ENCODE measurements at places on chromosomes 11 and 22.

DNA sequence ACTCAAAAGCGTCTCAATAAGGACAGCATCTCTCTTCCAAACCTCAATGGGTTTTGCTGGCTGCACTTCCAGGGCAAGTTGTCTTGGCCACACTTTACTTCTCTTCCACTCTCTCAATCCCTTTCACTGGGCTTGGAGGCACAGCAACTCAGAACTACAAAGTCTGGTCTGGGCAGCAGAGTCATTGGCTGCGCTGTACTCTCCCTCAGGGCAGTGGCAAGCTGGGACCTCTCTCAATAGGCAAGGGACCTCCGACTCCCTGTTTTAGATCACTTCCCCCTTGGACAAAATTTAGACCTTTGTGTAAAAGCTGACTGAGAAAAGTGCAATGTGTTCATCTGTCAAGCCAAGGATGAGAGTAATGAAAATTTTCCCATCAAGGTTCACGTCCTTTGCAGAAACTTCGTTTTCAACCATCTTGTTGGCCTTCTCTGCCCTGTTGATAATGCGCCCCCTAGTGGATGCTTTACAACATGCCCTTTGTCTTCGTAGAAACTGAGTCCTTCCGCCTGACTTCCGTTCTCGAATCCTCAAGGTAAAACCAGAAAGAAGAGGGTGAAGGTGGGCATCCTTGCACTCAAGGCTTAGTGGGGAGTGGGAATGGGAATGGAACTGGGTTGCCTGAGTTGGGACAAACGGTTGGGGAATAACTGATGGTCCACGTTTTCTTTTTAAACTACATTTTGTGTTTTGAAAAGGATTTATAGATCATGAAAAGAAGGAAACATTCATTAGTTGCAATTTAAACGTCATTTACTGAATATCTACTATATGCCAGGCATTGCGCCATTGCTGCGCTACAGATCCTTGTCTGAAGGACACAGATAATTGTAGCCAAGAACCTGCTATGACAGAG is 99.1 kb downstream of the CD44 start:
- no peak for DNase-seq

DNA sequence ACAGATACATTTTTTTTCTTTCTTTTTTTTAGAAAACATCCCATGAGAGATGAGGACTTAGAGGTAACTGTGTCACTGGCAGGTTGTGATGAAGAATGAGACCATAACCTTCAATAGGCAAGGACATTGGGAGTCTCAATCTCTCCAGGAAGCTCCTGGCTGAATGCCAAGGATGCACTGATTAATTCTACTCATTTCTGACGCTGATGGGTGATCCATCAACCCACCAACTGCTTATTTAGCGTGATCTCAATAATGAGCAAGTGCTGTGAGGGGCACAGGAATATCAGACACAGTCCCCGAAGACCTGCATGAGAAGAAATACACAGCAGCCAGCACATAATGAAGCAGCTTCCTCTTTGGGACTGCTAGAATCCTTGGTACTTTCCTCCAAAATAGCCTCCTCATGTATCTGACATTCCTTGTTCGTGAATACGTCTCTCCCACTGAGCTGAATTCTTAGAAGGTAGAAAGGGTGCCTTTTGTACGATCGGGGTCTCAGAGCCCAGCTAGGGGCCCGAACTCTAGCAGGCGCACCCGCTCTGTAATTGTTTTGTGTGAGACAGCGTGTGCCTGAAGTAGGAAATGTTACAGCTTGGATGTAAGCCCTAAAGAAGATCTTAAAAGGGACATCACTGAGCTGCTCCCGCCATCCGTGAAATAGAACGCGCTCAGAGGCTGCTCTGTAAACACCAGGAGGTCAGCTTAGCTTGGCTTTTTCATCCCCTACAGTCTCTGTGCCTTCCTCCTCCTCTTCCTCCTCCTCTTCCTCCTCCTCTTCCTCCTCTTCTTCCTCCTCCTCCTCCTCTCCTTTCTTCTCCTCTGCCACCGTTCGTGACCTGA is 7.2 kb downstream of the CLMP start:
- DNase-seq: peak; percentile 27

- DNase-seq: no peak
Observed at GRCh38 chr11:94649254-94649653, 82.1 kb downstream of the PIWIL4 start.

DNA sequence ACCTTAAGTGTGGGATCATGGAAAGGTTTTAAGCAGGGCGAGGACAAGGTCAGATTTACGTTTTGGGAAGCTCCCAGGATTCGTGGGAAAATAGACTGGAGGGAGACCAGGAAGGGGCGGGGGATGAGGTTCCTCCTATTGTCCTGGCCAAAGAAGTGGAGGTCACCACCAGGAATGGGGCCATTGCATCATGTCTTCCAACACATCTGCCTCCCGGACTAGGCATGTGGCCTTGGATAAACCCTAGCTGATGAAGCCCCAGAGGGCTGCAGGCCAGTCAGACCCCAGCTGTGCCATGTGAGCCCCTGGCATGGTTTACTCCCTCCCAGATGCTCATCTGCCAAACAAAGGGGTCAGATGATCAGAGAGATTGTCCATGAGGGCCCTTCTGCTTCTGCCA is 11.5 kb upstream of the YWHAH start:
- DNase-seq: no peak

- DNase-seq: no peak
Observed at GRCh38 chr22:38732251-38732815, 23.5 kb downstream of the SUN2 start.

GRCh38 chr11:80856066-80856465 is 1415.2 kb upstream of the TENM4 start:
- no peak for DNase-seq

DNA sequence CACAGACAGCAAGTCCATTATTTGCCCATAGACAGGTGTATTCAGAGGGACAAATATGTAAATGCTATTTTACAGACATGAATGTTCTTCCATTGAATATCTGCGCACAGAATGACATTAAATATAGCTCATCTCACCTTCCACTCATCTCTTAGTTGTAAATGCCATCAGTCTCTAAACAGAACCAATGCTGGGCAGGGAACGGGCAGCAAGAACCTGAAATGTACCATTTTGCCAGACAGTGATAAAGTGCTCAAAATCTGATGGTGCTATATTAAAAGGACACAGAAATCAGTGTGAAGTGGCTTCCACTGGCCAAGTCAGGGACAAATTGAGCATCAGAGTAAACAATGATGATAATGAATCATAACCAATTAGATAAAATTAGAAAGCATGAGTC is 10.0 kb upstream of the OR8B4 start:
- DNase-seq: no peak

GRCh38 chr22:19971276-19972124 is 29.9 kb upstream of the TXNRD2 start:
- no peak for DNase-seq

GRCh38 chr11:86160541-86161149 is 83.9 kb upstream of the EED start:
- no peak for DNase-seq

DNA sequence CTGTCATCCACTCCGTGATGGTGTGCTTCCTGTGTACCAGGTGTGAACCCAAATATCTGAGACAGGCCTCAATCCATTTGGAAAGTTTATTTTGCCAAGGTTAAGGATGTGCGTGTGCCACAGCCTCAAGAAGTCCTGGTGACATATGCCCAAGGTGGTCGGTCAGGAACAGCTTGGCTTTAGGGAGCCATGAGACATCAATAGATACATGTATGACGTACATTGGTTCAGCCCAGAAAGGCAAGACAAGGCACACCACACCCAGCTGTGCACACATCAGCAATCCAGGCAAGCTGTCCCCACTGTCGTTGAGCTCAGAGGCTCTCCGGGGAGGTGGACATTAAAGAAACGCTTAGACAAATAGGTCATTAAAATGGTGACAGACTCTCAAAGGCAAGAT is 56.8 kb upstream of the SHANK2 start:
- DNase-seq: no peak

DNA sequence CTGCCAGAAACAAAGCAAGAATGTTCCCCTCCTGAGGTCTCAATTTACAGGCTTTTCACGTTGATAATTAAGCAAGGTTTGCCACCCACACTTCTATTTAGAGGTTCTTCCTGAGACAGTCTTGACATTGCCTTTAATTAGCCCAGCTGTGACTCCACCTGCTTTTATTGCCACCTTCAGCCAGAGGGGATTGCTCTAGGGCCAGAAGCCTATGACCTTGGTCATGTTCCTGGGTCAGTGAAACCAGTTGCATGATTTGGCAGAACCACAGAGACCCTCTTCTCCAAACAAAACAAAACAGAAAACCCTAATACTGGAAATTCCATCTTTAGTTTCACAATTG is 89.8 kb downstream of the APIP start:
- no peak for DNase-seq

- DNase-seq: no peak
Observed at GRCh38 chr11:69642549-69642912, 1.6 kb downstream of the CCND1 start.

GRCh38 chr22:33922349-33922681 is 2.0 kb upstream of the LARGE1 start:
- DNase-seq: no peak

GRCh38 chr11:120261321-120261720 is 21.4 kb downstream of the POU2F3 start:
- DNase-seq: no peak

DNA sequence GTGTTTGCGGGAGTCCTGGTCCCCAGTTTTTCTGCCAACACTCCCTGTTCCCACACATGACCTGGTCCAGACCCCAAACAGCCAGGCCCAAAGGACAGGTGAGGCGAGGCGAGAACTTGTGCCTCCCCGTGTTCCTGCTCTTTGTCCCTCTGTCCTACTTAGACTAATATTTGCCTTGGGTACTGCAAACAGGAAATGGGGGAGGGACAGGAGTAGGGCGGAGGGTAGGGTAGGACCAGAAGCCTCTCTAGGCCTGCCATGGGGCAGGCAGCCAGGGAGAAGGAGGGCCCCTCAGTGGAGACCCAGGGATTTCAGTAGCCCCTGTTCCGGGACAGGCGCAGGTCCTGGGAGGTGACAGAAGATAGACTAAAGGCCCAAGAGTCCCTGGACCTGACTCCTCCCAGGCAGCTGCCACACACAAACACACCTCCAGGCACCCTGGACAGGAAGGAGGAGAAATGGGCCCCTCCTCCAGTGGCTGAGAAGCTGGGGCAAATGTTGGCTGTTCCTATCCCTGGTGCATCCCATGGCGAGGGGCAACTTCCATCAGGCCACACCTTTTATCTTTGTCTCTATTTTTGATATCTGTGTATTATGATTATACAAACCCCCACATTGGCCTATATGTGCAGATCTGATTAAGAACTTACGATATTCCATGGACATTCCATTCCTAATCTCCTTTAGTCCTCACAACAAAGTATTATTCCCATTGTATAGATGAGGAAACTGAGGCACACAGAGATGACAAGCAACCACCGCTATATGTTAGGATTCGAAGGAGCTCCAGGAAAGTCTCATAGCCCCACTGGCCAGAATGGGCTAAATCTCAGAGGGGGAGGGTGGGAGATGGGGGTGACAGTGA is 626 bp upstream of the F2 start:
- DNase-seq: no peak

DNA sequence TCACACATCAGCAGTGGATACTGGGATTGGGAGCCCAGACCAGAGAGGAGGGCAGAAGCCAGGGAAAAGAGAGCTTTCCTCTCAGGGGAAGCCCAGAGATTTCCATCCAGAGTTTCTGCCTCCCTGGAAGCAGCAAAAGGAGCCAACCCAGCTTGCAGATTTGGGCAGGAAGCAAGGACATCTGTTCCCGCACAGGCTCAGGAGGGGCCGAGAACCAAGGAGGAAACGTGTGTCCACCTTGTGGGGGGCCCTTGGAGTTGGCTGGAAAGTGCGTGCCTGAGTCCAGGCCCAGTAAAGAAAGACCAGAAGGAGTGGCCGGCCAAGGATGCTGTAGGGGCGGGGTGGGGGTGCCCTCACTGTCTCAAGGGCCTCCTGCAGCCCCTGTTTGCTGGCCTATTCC is 6.0 kb upstream of the NPTXR start:
- DNase-seq: no peak

GRCh38 chr11:21511835-21512440 is 680.9 kb upstream of the ANO5 start:
- peak; percentile 3 for DNase-seq

DNA sequence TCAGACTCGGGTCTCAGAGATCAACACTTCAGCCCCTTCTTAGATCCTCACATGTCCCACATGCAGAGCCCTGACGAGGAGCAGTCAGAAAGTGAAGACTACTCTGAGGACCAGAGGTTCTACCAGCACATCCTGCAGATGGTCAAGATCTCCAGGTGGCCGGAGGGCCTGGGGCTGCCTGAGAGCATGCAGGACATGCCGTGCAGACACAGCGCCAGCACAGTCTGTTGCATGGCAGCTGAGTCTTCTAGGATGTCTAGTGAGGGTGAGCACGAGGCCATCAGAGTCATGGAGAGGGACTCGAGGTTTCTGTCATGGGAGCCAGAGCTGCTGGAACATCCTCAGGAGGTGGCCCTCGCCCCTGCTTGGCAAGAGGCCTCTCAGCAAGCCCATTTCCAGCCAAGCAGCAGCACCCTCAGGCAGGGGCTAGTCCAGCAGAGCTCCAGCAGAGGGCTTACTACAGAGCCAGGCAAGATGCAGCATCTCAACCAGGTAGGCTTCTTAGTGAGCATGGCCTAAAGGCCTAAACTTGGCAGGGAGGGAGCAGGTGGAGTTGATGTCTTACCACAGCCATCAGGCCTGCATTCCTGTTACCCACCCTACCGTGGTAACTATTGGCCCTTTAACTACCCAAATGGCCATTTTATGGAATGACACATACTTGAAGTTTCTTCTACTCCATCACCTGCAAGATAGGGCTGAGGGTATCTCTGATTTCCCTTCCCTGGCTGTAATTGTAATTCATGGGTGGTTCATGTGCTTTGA is 28.7 kb downstream of the CEP164 start:
- DNase-seq: no peak

- no peak for DNase-seq
Observed at GRCh38 chr11:45816614-45817013, 11.7 kb downstream of the SLC35C1 start.

GRCh38 chr11:72221386-72222075 is 3.0 kb upstream of the INPPL1 start:
- DNase-seq: no peak

- no peak for DNase-seq
Observed at GRCh38 chr11:110513846-110514437, 84.2 kb downstream of the FDX1 start.

DNA sequence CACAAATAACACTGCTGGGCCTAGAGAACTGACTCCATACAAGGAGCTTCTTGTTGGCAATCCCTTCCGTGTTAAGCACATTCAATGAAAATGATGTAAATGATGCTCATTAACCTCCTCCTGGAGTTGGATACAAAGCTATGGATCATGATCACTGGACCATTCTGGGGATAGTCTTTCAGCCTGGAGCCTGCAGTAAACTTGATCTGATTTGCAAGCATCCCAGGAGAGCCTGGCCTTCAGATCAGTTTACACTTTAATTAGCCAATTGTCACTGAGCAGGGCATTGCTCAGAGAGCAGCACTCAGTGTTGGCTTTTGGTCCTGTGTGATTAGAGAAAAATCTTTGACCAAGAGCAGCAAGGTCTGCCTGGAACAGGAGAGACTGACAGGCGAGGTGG is 45.6 kb downstream of the ARFGAP3 start:
- no peak for DNase-seq

GRCh38 chr11:96524475-96524874 is 134.7 kb downstream of the JRKL start:
- DNase-seq: no peak

All from hippocampal formation (tissue), 2 donors.